ENCODE measurements at places on chromosomes 7 and 10. TPM values are rescaled to one million over a fixed set of nuclear protein-coding genes. Genes with fewer than 3 reads are reported as not detected.

PGAM2 gene
- 0.09 TPM for total RNA-seq

AGK gene
- 11.6 TPM for total RNA-seq

MSS51 gene
- 1.1 TPM for total RNA-seq

C10orf53 gene
- not detected for total RNA-seq

TEX47 gene
- not detected for total RNA-seq

TSPAN12 gene
- total RNA-seq, result 2.0 TPM

PNLIPRP3 gene
- total RNA-seq, result not detected

SH2B2 gene
- 0.95 TPM for total RNA-seq

SFMBT2 gene
- total RNA-seq, result 0.17 TPM

HABP2 gene
- total RNA-seq, result not detected

INMT gene
- total RNA-seq, result 14.3 TPM

PYROXD2 gene
- total RNA-seq, result 11.3 TPM

All from bronchial smooth muscle cell (primary cell).